Ammon's horn (tissue), 1 donor: ENCODE measurements at places on chromosomes 2 and 18.

- DNase-seq: no peak
These were observed 2.1 kb downstream of the CTDP1 start for GRCh38 chr18:79681484-79682387.

GRCh38 chr2:150135223-150135883, 352.1 kb downstream of the RND3 start:
- DNase-seq: no peak

GRCh38 chr2:100856732-100857131, 36.8 kb downstream of the NPAS2 start:
- DNase-seq: no peak

GRCh38 chr18:62323483-62324180, 1.5 kb upstream of the TNFRSF11A start:
- no peak for DNase-seq

- no peak for DNase-seq
These were observed 127.8 kb downstream of the CERS6 start for GRCh38 chr2:168583710-168584521.

- DNase-seq: no peak
These were observed 5.6 kb downstream of the KLF7 start for GRCh38 chr2:207160115-207160514.

GRCh38 chr18:78983512-78983911, 3.9 kb downstream of the SALL3 start:
- DNase-seq: no peak

GRCh38 chr18:77077941-77078689, 54.5 kb downstream of the MBP start:
- no peak for DNase-seq

- DNase-seq: no peak
These were observed 23.3 kb downstream of the SPDYA start for GRCh38 chr2:28833740-28834470.

- DNase-seq: no peak
These were observed 311.3 kb upstream of the NT5C1B start for GRCh38 chr2:18900691-18901141.

DNA sequence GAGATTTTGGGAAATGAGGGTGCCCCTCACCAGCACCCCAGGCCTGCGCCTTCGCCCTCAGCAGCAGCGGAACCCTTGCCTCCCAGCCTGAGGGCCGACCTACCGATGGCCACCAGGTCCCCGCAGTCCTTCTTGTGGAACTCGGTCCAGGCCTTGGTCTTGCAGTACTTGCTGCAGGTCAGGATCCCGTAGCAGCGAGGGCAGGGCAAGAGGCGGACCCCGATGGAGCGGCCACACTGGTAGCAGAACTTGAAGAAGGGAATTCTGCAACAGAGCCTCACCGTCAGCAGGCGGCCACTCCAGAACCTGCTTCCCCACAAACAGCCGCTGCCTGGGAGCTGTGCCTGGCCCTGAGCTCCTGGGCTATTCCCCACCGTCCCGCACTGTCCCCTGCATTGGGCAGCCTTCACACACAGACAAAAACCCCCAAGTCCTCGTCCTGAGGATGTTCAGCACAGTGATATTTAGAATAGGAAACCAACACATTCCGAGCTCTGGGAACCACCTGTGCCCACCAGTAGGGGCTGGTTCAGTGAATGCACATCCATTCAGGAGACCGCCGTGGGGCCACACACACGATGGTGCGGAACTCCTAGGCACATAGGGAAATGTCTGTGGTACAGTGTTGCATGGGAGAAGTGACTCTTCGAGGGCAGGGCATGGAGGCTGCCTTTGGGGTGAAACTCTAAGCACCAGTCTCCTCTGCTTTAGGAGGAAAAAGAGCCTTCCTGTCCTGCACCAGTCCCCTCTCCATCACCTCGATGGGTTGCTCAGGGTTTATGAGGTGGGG, 45.6 kb downstream of the GPC1 start:
- DNase-seq: no peak

GRCh38 chr2:128395196-128395595, 76.5 kb upstream of the HS6ST1 start:
- DNase-seq: no peak

- DNase-seq: no peak
These were observed 31.8 kb downstream of the C1D start for GRCh38 chr2:68031043-68031442.

DNA sequence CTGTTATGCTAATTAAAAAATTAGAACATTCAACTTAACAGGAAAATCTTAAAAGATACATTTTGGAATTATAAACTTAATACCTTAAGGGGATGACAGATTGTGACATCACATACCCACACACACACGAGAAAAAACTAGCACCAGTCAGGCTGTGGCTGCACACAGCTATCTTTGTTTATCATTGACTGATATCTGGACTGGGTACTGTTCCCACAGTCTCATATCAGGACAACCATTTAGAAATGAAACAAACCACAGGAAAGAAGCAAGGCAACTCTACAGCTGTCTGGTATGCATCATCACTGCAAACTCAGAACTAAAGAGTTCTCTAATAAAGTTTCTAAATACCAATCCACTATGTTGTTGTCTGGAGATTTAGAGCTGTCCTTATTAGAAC, 210.9 kb upstream of the SMAD7 start:
- no peak for DNase-seq

DNA sequence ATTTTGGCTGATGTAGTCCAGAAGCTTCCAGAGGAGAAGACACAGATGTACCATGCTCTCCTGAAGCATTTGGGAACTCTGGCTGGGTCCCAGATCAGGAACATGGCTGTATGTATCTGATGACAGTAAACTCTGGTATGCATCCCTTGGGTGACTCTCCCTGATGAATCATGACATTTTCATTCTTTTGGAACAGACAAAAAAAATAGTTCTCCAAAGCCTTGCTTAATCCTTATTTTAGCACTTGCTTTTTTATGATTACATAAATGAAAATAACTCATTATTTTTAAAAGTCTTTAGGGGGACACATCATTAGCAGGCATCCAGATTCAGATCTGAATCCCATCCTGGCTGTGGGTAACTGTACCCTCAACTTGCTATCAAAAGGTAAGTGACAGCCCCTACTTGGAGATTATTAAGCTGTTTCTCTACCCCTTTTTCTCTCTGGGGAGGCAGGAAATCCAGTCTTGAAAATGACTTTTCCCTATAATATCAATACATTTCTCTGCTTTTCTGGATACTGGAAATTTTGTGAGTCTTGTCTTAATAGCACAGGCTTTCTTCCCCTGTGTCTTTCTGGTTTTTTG, 23.3 kb downstream of the AOX1 start:
- DNase-seq: no peak

DNA sequence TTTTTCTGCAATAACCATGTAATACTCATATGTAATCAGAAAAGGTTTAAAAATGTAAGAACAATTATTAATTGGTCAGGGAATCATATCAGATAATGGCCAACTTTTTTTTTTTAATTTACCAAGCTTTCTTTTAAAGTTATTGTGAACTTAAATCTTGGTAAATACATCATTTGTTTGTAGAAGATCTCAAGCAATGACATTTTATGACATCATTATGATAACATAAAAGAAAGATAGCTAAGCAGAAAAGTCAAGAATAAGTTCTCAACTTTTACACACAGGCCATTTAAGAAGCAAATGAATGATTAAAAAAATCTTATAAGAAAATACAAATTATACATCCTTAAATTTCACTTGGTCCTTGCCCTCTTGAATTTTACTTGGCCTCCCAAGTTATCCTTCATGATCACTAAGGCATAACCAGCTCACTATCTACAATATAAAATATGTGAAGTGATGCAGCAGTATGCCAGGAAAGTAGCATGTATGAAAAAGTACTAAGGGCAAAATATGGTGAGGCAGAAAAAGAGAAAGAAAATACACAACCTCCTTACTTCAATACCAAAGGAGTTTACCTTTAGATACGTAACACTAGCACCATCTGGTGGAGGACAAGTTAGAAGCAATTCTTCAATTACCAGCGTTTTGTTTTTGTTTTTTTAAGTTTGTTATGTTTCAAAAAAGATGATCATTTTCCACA, 116.6 kb downstream of the SRBD1 start:
- DNase-seq: peak; percentile 79

DNA sequence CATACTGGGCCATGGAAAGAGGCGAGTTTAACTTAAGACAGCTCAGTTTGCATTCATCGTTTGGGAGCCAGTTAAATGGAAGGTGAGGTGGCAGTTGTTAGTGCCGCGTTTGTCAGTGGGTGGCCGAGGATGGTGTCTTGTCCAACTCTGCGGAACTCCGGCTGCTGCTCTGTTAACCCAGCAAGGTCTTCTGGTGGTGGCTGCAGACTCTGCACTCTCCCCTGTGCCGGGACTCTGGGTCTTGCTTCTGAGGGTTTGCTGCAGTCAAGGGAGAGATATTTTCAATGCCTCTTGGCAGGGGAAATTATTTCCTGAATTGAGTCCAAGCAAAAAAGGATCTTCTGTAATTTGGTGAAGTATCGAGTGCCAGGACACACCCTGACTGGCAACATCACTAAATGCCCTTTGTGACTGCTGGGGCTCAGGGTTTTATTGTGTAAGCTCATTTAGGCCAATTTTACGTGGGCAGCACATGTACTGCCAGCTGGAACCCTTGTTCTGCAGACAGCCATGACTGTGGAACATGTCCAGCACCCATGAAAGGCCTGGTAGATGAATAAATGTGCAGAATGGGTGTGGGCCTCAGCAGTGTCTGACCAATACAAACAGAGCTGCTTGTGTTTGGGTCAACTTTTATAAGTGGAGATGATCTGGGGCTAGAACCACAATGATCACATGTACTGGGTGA, 58.1 kb downstream of the IL1R2 start:
- peak; percentile 45 for DNase-seq

DNA sequence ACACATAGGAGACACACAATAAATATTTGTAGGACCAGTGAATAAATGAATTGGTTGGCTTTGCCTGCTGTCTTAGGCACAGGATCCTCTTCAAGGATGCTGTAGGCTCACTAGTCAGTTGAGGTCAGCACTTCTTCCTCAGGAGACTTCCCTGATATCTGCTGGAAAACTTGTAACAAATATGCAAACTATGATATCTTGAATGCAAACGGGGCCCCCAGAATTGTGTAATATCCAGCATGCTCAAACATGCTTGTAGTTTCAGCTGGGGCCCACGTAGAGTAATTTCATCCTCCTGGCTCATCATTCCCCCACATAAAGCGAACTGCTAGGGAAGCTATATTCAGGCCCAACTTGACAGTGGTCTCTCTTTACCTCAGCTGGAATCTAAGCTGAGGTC, 43.6 kb downstream of the POLE4 start:
- DNase-seq: no peak

DNA sequence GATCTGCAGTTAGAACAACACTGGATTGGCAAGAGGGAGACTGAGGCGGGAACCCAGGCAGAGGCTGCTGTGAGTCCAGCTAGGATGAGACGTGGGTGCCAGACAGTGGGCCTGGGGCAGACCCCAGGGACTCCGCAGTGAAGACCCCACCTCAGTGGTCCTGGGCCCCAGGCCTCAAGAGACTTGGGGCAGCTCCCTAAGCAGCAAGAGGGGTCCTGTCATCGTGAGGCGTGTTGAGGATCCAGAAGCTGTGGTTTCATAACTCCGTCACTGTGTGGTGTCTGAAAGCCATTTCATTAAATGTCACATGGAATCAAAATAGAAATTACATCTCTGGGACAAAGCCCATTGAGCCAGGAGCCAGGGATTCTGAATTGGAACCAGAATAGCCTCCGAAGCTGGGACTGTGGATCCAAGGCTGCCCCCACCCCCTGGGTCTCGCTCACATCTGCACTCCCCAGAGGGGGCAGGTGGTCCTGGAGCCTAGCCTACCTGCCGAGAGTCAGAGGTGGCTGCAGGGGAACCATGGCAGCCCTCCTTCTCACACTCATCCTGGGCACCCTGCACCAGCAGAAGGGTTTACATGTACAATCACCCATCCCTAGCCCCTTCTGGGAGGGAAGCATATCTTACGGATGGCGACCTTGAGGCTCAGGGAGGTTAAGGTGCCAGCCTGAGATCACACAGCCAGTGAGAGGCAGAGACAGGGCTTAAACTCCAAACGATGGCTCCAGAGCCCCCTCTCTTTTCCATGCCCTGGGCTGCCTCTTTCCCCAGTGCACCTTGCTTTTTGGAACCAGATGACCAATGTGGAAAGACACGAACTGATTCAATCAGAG, 23.2 kb downstream of the RRM2 start:
- DNase-seq: peak; percentile 35

- no peak for DNase-seq
These were observed 250.3 kb upstream of the FOSL2 start for GRCh38 chr2:28142386-28142785.

DNA sequence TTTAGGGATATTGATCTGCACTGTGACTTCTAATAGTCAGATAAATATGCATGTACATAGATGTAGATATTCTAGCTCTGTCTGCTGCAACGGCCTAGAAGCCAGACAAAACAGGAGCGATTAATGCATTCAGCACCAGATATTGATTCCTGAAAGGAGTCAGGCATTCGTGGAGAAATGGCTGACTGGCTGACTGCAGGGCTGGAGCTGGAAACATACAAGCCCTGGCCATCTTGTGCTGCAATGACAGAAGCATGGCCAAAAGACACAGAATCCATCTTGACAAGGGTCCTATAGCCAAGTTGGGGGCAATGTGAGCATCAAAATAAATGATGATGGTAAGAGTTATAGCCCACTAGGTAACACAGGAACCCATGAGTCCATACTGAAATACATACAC, 231.5 kb upstream of the KLHL29 start:
- DNase-seq: no peak

GRCh38 chr2:38549071-38549704, 53.5 kb downstream of the HNRNPLL start:
- no peak for DNase-seq

GRCh38 chr18:55286257-55286825, 301.7 kb downstream of the TCF4 start:
- no peak for DNase-seq

GRCh38 chr18:8507361-8507760, 101.9 kb upstream of the RAB12 start:
- no peak for DNase-seq

- DNase-seq: no peak
These were observed 102.5 kb downstream of the FMNL2 start for GRCh38 chr2:152437276-152438108.

GRCh38 chr2:224109751-224110150, 70.7 kb upstream of the SERPINE2 start:
- no peak for DNase-seq

- no peak for DNase-seq
These were observed 970.2 kb downstream of the BCL11A start for GRCh38 chr2:59583173-59583765.

- no peak for DNase-seq
These were observed 283.5 kb downstream of the PID1 start for GRCh38 chr2:228987441-228988155.

DNA sequence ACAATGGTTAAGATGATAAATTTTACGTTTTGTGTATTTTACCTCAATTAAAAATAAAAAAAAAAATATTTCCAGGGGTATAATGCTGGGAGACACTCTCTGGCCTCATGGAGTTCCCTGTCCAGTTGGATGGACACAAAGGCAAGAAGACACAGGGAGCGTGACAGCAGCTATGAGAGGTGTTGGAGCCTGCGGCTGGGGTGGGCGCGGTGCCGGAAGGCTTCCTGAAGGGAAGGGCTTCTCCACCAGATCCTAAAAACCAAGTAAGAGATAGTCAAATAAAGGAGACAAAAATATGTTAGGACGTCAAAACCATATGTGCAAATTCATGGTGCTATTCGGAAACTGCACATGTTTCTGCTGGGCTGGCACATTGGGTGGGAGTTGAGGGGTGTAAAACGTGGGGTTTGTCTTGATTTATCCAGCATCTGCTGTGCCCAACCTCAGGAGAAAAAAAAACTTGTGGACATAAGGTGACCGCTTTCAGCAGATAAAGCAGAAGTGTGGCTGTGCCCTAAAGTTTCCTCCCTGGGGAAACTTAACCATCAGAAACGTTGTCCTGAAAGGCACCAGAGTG, 467.6 kb downstream of the RNF144A start:
- DNase-seq: no peak

GRCh38 chr18:24928301-24928878, 423.6 kb downstream of the ZNF521 start:
- DNase-seq: no peak
